ENCODE measurements at places on chromosomes 2 and 18.
A peak's percentile ranks its signal among the peaks of the same experiment; 100 is the strongest.

GRCh38 chr2:148614322-148615049 lies 30.1 kb upstream of the EPC2 start:
- DNase-seq, result peak; percentile 66

DNA sequence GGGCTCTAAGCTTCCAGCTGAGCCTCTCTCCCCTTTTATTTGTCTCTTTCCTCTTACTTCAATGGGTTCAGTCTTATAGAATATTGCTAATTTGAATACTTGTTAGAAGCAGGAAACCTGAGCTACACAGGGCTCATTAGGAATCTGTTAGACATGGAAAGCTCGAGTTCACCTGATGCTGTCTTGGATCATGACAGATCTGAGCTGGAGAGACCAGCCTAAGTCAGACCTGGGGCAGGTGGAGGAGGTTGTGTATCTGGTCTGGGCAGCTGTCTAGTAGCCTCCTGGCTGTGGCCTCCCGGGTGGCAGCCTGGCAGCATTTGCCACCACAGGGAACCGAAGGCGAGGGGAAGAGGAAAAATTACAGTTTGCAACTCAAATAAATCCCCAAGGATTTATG lies 185.9 kb downstream of the ICOS start:
- DNase-seq, result no peak

DNA sequence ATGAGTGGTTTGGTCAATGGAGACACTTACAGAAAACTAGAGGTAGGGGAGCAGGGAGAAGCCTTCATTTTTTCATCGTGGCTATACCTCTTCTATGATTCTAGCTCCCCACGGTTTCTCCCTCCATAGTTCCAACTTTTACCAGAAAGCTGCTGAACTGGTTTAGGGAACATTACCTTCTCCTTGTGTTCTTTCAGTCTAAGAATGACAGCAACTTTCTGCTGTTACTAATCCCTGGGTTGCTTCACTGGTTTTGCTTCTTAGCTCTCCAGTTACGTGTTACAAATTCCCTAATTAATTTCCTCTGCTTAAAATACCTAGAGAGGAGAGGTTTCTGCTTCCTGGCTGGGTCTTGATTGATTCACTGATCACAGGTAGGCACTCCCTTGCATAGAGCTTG lies 499.9 kb downstream of the SLC4A3 start:
- no peak for DNase-seq

GRCh38 chr2:113324684-113325160 lies 46.0 kb upstream of the PAX8 start:
- peak; percentile 34 for DNase-seq

GRCh38 chr2:41830600-41830999 lies 217.2 kb upstream of the PKDCC start:
- no peak for DNase-seq

DNA sequence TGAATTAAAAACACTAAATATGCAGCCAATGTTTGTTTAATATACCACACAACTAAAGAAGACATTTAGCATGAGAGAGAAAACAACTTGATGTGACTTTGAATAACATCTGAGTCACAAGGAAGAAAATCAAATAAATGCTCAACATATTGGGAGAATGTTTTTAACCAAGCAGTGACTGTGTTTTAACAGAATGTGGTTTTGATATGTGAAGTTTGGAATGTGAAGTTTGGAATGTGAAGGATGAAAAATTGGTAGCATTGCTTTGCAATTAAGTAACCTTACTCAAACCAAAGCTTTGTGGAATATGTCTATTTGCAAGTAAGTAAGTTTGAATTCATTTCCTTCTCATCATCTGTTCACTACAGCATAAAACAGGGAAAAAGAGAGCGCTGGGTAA lies 128.2 kb upstream of the DNAJC10 start:
- DNase-seq, result no peak

DNA sequence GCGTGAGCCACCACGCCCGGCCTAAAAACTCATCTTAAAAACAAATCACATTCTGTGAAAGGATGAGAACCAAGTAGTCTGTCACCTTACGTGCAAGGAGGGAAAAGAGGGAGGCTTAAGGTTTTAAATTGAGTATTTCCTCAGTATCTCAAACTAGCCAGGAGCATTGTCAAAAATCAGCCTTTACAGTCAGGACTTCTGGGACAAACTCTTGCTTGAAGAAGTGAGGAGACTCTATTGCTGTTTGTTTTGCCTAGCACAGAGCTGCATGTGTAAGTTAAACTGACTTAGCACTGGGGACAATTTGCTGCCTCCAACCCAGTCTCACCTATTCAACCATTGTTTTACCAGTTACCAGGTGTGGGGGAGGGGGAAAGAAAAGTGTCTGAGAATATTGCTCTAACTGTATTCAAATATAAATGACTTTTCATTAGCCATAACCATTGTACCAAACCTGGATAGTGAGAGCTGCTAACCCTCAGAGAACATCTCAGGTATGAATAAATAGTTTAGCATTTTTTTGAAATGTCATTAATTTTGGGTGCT lies 3.6 kb downstream of the INO80D start:
- no peak for DNase-seq

- peak; percentile 70 for DNase-seq
These were observed 852 bp downstream of the POLI start for GRCh38 chr18:54269893-54270844.

GRCh38 chr2:72010647-72011369 lies 136.9 kb downstream of the CYP26B1 start:
- no peak for DNase-seq

DNA sequence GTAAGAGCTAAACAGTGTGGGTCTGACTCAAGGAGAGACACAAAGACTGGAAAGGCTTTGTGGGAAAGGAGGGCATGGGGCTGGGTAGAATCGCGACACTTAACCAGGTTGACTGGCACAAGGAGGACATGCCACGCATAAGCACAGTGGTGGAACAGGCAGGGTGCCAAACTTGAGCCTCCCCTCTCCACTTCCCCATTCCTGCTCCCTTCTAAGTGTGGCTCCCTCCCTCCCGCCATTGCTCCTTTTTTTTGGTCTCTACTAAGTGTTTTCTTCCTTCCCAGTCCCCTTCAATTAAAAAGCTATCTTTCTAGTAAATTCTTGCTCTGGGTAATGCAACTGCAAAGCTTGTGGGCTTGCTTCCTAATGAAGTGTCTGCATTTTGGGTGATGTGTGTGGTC lies 40.3 kb upstream of the ZFP36L2 start:
- peak; percentile 57 for DNase-seq

- DNase-seq, result no peak
These were observed 121.7 kb upstream of the PPP1CB start for GRCh38 chr2:28629910-28630309.

DNA sequence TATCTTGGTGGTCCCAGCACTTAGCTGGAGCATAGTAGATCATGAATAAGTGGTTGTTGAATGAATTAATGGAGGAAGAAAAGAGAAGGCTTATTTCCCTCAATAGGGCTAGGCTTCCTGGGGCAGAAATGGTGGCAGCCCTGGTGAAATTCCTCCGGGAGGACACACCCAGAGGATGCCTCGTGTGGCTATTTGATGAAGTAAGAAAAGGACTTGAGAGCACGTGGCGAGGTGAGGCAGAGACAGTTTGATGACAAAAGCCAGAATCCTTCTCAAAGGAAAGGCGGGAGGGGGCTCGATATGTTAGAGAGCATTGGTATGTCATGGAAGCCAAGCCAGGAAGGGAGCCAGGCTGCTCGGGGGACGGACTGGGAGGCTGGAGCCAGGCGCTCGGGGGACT lies 14.7 kb downstream of the FAM228A start:
- DNase-seq, result no peak

- no peak for DNase-seq
These were observed 203.2 kb downstream of the ETAA1 start for GRCh38 chr2:67600222-67600871.

DNA sequence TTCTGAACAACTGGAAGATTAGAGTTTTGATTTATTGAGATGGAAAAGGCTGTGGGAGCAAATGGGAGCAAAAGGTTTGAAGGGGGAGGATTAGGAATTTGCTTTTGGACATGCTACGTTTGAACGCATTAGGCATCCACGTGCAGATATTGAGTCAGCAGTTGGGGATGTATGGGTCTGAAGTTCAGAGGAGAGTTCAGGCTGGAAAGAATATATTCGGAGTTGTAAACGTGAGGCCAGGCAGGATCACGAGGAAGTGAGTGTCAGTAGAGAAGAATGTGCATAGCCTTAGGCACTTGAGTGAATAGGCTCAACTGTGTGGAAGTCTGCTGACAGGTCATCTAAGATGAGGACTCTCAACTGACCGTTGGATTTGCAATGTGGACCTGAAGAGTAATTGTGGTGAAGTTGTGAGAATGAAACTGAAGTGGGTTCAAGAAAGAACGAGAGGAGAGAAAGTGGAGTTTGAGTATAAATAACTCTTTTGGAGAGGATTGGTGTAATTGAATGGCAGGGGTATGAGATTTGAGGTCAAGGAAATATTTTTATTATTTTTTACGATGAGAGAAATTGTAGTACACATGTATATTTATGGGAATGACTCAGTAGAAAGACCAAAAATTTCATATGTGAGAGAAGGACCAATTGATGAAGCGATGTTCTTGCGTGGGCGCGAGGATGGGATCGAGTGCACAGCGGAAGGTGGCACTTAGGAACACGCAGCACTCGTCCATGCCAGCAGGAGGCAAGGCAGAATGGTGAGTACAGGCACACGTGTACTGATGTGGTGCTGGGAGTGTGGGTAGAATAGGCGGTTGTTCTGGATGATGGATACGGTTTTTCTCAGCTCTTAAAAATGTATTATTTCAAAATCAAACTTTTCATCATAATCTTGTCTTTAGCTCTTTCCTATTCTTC lies 40.5 kb upstream of the POLE4 start:
- no peak for DNase-seq

DNA sequence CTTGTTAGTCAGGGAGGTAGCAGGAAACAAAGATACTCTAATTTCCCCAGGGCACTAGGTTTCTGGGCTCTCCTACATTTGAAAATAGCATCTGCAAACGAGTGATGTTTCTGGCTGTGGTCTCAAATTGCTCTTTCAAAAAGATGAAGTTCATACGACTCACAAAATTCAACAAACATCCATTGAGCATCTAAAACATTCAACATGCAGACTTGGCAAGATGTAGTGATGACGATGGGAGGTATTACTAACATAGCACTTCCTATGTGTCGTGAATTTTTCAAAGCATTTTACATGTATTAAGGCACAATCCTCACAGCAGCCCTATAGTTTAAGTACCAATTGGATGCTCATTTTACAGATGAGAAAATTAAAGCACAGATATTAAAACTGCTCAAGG lies 5.2 kb downstream of the CCBE1 start:
- DNase-seq, result no peak

DNA sequence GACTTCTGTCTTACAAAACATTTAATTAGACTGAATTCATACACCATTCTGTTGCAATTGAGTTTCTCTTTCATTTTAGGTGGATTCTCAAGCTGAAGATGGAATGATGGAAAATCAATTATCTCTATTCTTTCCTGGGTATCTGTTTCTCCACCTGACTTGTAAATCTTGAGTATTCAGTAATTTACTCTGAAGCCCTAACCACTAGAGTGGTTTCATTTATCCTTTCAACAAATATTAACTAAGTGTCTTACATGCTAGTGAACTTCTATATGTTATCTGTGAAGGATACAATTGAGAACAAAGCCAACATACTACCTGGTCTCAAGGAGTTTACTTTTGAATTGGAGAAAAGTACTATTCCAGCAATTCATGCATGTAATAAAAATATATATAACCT lies 94.1 kb upstream of the ZNF804A start:
- DNase-seq, result no peak
